Natural killer cell (primary cell): ENCODE measurements at places on chromosomes 12 and 14. TPM values are rescaled to one million over a fixed set of nuclear protein-coding genes. Genes with fewer than 3 reads are reported as not detected.

Gene TAS2R9
- total RNA-seq: not detected

- H3K27me3 ChIP-seq: no peaks in the 10 kb centered on the region
- H3K36me3 ChIP-seq: no peaks in the 10 kb centered on the region
- no peak for DNase-seq
- no peaks in the 10 kb centered on the region for H3K4me1 ChIP-seq
- no peak overlapping the region for H3K27ac ChIP-seq
- H3K4me3 ChIP-seq: no peak overlapping the region
Observed at GRCh38 chr14:75928690-75929181, 53.1 kb downstream of the TGFB3 start.

Gene LMNTD1
- total RNA-seq: not detected

DNA sequence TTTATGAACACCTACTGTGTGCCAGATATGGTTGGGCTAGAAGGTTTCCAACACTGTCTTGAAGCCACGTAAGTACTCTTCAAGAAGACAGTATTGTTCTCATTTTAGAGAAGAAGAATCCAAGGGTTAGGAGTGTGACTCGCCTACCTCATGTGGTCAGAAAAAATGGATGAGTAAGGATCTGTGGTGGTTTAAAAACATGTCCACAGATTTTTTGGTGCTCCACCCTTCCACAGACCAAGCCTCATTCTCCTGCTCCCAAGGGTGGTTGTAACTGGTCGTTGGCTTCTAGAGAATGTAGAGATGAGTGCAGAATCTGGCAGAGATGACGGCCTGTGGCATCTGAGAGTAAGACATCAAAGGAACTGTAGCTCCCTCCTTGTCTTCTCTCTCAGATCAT lies 30.3 kb upstream of the TTC7B start:
- no peak for DNase-seq
- no peak overlapping the region for H3K27ac ChIP-seq
- H3K36me3 ChIP-seq: no peaks in the 10 kb centered on the region
- H3K4me3 ChIP-seq: no peak overlapping the region

Gene GLI1
- total RNA-seq: 1.4 TPM

- peak within 1 kb of the TSS; percentile 95 for H3K27ac ChIP-seq
- H3K27me3 ChIP-seq: no peaks in the 10 kb centered on the region
- H3K4me1 ChIP-seq: peaks cover 29% of the 10 kb centered on the region
- peak within 1 kb of the TSS; percentile 89 for H3K4me3 ChIP-seq
- H3K36me3 ChIP-seq: peaks cover 6% of the 10 kb centered on the region
Observed at GRCh38 chr12:113185180-113186032, at the start of the genes DDX54 and RITA1. Gene DDX54 (minus strand): TSS chr12:113185478. CDS start chr12:113185451, 27 bp downstream. Gene RITA1 (plus strand): TSS chr12:113185721. CDS start chr12:113186747, 1,026 bp downstream.

Gene POLE2
- total RNA-seq: 4.5 TPM

DNA sequence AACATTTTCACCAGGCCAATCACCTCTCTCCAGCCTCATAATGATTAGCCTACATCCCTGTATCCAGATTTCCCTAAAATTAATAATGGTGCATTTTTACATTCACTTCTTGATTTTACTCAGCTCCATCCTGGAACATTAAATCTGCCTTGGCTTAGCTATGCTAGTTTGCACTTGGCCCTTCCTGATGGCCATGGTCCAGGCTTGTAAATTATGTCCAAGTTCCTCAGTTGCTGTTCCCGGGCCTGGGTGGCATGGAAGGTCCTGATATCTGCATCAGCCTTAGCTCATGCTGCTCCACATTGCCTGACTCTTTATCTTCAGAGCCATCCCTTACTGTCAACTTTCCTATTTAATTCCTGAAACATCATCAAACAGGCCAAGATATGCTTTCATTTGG lies 11.1 kb upstream of the METTL17 start:
- no peak for DNase-seq
- no peaks in the 10 kb centered on the region for H3K36me3 ChIP-seq
- H3K4me1 ChIP-seq: no peaks in the 10 kb centered on the region
- H3K27ac ChIP-seq: no peak overlapping the region
- no peaks in the 10 kb centered on the region for H3K27me3 ChIP-seq
- H3K4me3 ChIP-seq: no peak overlapping the region

- no peak overlapping the region for H3K4me3 ChIP-seq
- no peaks in the 10 kb centered on the region for H3K27me3 ChIP-seq
- peaks cover 18% of the 10 kb centered on the region for H3K36me3 ChIP-seq
- no peak overlapping the region for H3K27ac ChIP-seq
- peaks cover 6% of the 10 kb centered on the region for H3K4me1 ChIP-seq
- no peak for DNase-seq
Observed at GRCh38 chr14:89178800-89179535, 238.1 kb downstream of the FOXN3 start.

Gene ASB2
- total RNA-seq: 4.8 TPM

- no peak for DNase-seq
- H3K27ac ChIP-seq: no peak overlapping the region
- H3K27me3 ChIP-seq: no peaks in the 10 kb centered on the region
- H3K36me3 ChIP-seq: no peaks in the 10 kb centered on the region
Observed at GRCh38 chr12:11716794-11717518, 67.5 kb downstream of the ETV6 start.

- peaks cover 8% of the 10 kb centered on the region for H3K4me1 ChIP-seq
- no peak overlapping the region for H3K4me3 ChIP-seq
- H3K36me3 ChIP-seq: no peaks in the 10 kb centered on the region
- peaks cover 6% of the 10 kb centered on the region for H3K27me3 ChIP-seq
- no peak overlapping the region for H3K27ac ChIP-seq
Observed at GRCh38 chr12:48857278-48857994, 5.5 kb upstream of the DDX23 start.

DNA sequence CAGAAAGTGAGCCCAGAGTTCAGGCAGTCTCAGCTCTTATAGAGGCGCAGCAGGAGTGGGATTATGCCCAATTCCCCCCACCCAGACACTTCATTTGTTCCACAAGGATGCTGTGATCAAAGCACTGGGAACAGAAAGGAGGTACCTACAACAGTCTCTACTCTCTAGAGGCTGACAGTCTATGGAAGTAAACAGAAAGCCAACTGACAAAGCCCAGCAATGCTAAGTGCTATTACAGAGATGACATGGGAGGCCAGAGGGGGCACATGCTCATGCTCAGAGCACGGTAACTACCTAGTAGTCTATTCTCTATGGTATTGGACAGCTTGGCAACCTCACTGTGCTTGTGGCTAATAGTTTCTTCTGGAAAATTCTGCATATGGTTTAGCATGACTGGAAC lies 85.9 kb downstream of the STXBP6 start:
- DNase-seq: no peak
- no peaks in the 10 kb centered on the region for H3K27me3 ChIP-seq
- no peak overlapping the region for H3K27ac ChIP-seq

GRCh38 chr12:57575771-57576612 lies 15.0 kb upstream of the PIP4K2C start:
- no peaks in the 10 kb centered on the region for H3K4me1 ChIP-seq
- no peak overlapping the region for H3K27ac ChIP-seq
- H3K36me3 ChIP-seq: no peaks in the 10 kb centered on the region
- no peak overlapping the region for H3K4me3 ChIP-seq
- DNase-seq: no peak

Gene TAC3
- not detected for total RNA-seq

- DNase-seq: no peak
- peaks cover 2% of the 10 kb centered on the region for H3K27me3 ChIP-seq
- no peak overlapping the region for H3K4me3 ChIP-seq
- H3K27ac ChIP-seq: no peak overlapping the region
Observed at GRCh38 chr12:25970082-25970481, 11.6 kb downstream of the RASSF8 start.

GRCh38 chr12:106139422-106140171 lies 843 bp upstream of the NUAK1 start:
- H3K4me1 ChIP-seq: peaks cover 24% of the 10 kb centered on the region
- peak; percentile 32 for DNase-seq
- H3K27ac ChIP-seq: no peak overlapping the region
- H3K4me3 ChIP-seq: no peak overlapping the region

Gene GYS2
- not detected for total RNA-seq

Gene HOXC12
- not detected for total RNA-seq
